ENCODE measurements at places on chromosomes 7 and 10.

GRCh38 chr10:53223851-53224250 lies 451.3 kb upstream of the MBL2 start:
- no peak for DNase-seq

DNA sequence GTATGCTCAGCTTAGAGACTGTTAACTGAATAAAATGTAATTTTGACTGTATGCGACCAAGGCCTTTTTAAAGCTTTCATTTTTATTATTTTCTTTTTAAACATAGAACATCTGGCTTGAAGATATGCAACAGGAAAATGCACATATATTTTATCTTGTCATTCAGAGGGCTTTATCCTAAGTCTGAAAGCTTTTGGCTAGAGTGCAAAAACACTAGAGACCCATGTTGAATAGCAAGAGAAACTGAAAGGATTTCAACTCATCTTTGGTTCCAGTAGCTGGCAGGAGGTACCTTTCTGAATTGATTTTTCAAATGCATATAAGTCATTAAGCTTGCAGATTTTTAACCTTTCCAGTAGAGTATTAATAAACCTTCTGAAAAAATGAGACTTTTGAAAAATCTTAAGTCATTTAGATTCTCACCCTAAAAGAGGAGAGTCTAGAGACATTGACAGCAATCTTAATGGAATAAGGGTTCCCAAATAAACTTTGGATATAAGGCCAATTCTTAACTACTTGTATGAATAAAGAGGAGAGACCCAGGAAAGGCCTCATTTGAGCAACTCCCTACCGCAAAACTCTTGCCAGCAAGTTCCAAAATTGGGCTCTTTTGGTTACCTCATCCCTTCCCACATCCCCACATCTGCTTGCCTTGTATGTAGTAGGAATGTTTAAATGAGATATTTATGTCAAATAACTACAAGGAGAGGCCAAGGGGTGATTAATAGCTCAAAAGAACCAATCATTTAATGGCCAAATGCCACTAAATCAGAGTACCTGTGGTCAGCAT lies 454.4 kb downstream of the HTR7 start:
- no peak for DNase-seq

DNA sequence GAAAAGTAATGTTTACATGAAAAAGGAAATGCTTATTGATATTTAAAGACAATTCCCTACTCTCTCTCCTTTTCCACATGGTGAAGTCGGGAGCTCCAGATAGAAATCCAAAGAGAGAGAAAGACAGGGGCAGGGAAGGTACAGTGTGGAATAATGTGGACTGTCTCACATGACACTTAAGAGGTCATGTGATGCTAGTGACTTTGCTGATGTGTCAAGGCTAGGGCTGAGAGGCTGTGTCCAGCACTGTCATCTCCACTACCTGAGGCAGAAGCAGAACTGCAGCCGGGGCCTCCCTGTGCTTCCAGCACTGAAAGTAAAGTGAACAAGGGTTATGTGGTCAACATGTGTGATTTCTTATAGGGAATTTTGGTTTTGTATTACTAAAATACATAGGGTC lies 26.0 kb downstream of the NRG3 start:
- no peak for DNase-seq

DNA sequence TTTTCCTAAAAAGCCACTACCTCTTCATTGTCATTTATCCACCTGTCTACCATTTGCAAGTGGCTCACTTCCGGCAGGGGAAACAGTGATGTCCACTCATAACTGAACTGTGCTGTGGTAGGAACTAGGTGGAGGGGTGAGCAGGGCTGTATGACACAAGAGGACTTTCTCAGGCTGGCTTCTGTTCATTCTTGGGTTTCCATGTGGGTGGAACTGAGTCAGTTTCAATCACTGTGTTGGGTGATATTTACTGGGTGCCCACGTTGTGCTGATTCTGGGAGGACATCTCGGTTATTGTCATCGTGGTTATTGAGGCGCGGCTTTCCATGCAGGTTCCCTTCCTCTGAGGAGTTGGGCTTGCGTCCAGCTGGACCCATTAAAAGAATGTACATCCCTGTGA lies 38.8 kb downstream of the RAMP3 start:
- DNase-seq: no peak

- no peak for DNase-seq
Observed at GRCh38 chr7:134788191-134788590, 8.8 kb downstream of the CALD1 start.

DNA sequence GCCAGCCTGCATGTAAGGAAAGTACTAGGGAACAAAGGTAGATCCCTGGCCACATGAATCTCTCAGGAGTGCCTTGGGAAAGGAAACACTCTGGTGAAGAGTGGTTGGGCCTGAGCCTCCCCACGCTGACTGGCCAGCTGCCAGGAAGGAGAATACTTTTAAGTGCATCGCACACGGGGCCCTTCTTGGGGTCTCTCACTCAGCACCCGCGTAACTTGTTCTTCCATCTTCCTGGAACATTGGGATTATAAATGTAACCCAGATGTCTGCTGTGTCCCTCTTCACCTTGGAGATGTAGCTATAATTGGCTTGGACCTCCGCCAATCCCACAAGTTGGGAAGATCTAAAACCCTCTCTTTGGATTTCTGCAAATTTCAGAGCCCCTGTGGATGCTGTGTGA lies 4.4 kb upstream of the GLI3 start:
- DNase-seq: no peak

GRCh38 chr10:7310076-7310475 lies 100.8 kb downstream of the SFMBT2 start:
- DNase-seq: no peak

- no peak for DNase-seq
Observed at GRCh38 chr7:131016230-131016629, 282.2 kb upstream of the KLF14 start.

- DNase-seq: no peak
Observed at GRCh38 chr7:37411444-37412034, 37.1 kb downstream of the ELMO1 start.

All from NCI-H2107 (cell line).